Right lung (tissue), 10 donors: ENCODE measurements at places on chromosomes 13 and 19. TPM values are rescaled to one million over a fixed set of nuclear protein-coding genes. Genes with fewer than 3 reads are reported as not detected.

The MFSD12 gene
- 28.1 TPM for polyA plus RNA-seq

The DZIP1 gene
- polyA plus RNA-seq = 43.2 TPM

The JSRP1 gene
- 0.42 TPM for polyA plus RNA-seq

The PDE4C gene
- 1.3 TPM for polyA plus RNA-seq

The TJP3 gene
- 16.0 TPM for polyA plus RNA-seq

The SLC10A2 gene
- polyA plus RNA-seq = 14.1 TPM

The KBTBD7 gene
- polyA plus RNA-seq = 18.8 TPM

The TEAD2 gene
- polyA plus RNA-seq = 114 TPM

The ZNF560 gene
- polyA plus RNA-seq = 0.26 TPM

DNA sequence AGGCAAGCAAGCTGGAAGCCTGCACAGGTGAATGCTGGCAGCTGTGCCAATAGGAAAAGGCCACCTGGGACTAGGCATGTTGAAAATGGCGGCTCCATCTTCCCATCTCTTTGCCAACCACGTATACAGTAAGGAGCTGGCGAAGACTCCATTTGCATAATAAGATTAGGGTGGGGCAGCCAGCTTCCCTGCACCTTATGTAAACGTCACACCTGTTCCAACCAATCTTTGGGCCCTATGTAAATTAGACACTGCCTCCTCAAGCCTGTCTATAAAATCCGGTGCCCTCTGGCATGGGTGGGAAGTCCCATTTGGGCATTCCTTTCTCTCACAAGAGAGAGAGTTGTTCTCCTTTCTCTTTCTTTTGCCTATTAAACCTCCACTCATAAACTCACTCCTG lies 16.8 kb downstream of the ADGRE2 start:
- DNase-seq = no peak

GRCh38 chr13:49217962-49218492 lies 2.1 kb upstream of the MLNR start:
- no peak for DNase-seq

DNA sequence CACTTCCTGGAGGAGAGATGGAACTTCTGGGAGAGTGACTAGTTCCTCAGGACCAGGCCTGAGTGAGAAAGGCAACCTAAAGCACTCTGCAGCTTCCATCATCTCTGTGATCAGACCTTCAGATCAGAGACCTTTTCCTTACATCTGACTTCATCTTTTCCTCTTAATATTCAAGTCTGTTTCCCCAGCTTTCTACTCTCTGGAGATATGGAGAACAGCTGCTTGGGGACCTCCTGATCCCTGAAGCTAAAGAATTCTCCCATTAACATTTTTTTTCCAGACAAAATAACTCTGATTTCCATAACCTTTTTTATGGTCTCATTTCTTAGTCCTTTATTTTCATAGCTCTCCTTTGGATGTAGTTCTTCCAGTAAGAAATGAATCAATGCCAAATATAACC lies 133.4 kb upstream of the FNDC3A start:
- no peak for DNase-seq

DNA sequence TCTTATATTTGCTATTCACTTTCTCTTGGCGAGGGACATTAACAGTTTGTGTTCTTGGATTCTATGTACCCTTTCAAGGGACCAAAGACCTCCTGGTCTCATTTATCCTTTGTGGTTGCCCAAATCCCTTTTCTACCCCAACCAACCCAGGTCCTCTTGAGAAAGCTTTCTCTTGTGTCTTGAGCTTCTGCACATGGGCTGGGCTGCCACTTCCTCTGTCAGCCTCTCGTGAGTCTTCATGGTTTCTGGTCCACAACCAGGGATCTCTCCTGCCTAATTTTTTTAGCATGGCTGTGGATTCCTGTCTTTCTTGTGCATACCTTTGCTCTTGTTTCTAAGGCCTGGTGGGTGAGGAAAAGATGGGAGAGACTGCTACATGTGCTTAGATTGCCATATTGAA lies 14.9 kb downstream of the TIMM13 start:
- DNase-seq = no peak

GRCh38 chr19:29787281-29787680 lies 24.5 kb upstream of the CCNE1 start:
- no peak for DNase-seq

DNA sequence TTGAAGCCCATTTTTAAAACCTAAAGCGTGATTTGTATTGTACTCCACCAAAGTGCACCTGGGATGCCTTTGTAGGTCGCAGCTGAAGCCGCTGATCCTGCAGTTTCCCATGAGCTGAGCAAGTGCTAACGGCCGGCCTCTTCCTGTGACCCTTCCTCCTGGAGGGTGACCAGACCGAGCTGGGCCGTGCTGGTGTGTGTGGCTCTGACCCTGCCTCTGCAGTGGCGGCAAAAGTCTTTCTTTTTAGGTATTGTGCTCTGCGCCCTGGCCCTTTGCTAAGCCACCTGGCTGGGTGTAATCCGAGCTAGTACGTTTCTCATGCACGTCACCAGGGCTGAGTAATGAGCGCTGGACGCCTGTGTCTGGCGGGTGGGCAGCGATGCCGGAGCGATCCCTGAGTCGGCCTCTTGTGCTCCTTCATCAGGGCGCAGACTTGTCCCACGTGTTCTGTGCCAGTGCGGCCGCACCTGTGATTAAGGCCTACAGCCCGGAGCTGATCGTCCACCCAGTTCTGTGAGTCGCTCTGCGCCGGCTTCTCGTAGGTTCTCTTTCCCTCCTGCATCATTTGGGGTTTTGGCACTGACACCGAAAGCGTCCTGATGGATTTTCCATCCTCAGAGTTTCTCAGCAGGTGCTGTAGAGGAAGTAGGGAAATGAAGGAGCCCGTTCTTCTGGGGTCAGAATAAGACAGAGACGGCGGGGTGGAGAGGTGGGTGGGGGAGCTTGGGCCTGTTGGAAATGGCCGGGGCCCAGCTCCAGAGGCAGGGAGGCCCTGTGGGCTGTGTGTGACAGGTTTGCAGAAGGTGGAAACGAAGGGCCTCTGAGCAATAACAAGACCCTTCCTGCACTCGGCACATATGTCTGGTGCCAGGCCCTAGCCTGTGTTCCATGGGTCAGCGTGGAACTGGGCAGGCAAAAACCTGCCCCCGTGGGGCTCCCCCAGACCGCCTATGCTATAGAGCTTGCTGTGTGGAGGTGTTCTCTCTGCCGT lies 9.7 kb downstream of the NAXD start:
- no peak for DNase-seq

DNA sequence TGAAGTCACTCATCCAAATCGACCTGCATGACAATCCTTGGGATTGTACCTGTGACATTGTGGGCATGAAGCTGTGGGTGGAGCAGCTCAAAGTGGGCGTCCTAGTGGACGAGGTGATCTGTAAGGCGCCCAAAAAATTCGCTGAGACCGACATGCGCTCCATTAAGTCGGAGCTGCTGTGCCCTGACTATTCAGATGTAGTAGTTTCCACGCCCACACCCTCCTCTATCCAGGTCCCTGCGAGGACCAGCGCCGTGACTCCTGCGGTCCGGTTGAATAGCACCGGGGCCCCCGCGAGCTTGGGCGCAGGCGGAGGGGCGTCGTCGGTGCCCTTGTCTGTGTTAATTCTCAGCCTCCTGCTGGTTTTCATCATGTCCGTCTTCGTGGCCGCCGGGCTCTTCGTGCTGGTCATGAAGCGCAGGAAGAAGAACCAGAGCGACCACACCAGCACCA lies 5.9 kb downstream of the SLITRK5 start:
- DNase-seq = no peak

- DNase-seq = no peak
These were observed 14.6 kb downstream of the RAB3D start for GRCh38 chr19:11324748-11325389.

DNA sequence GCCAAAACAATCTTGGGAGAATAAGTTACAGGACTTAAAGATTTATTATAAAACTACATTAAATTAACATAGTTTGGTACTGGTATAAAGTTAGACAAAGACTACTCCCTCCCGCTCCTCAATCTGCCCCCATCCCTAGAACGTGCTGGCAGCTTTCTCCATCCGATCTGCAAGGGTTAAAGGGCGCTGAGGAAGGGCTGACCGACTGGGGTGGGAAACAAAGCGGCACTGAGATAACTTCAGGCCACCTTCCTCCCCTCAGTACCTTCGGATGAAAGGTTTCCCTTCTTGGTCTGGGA lies 790 bp upstream of the SUGT1 start:
- no peak for DNase-seq

DNA sequence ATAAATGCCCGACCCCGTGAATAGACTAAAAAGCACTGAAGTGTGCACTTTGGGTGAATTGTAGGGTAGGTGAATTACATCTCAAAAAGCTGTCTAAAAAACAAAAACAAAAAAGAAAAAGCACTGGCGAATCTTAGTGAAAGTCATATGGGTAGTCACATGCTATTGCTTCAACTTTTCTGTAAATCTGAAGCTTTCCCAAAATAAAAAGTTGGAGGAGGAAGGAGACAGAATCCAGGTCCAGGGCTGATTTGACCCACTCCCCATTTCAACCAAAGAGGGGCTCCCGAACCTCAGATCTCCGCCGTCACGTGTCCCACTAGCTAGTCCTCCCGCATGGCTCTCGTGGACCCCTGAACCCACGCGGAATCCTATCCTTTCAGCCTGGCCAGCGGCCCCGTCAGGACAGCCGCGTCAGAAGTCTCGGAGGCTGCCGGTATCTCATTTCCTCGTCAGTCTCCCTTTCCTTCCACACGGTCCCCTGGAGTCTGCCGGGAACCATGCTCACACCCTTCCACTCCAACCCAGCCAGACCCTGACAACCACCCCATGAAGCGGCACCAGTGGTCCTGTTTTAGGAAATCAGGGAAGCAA lies 6.1 kb downstream of the PPP1R12C start:
- DNase-seq = no peak

DNA sequence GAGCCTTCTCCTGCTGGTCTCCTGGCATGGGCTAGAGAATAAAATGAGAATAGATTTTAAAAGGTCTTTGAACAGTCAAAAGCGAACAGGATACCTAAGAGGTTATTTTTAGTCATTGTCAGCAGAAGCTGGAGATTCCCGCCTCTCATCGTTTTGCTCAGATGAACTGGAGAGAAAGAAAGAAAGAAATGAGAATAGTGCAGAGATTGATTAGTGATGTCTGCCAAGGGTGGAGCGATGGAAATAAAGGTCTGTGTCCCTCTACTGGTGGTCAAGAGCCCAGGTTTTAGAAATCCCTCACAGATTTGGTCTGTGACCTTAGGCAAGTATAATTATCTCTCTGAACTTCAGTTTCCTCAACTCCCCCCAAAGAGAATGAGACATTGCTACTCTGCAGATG lies 5.3 kb downstream of the NCAN start:
- DNase-seq = no peak

DNA sequence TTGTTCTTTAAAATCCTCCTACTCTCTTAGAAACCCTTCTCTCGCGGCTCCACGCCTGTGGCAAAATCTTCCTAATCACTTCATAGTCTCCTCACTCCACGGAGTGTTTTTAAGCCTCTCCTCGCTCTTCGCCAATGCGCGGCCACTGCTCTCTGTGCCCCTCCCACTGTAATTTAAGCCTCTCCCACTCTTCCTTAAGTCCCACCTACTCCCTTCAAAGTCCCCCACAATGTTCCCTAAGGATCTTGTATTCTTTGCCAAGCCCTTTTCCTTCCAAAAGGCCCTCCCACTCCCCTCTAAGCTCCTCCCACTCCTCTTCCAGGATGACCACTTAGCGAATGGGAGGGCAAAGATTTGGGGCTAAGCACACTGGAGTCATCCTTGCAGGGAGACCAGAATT lies 1.3 kb downstream of the FIZ1 start:
- no peak for DNase-seq

GRCh38 chr13:23514076-23514475 lies 56.1 kb upstream of the TNFRSF19 start:
- DNase-seq = no peak

- peak; percentile 68 for DNase-seq
These were observed 7.7 kb upstream of the CXCL17 start for GRCh38 chr19:42450314-42450934.

DNA sequence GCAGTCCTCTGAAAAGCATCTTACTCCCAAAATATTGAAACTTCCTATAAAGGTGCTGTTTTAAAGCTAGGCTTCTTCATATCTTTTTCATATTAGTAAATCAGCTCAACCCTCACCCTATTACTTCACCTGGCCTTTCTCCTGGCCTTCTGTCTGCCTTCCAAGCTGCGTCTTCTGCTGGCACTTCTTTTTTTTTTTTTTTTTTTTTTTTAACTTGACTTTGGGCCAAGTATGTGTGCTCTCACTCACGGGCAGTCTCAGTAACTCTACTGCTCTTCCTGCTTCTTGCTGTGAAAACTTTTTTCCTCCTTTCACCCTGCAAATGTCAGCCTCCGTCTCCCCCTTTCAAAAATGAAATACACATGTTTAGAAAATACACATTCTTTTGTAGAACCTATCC lies 41.2 kb upstream of the KCTD4 start:
- DNase-seq = peak; percentile 34

DNA sequence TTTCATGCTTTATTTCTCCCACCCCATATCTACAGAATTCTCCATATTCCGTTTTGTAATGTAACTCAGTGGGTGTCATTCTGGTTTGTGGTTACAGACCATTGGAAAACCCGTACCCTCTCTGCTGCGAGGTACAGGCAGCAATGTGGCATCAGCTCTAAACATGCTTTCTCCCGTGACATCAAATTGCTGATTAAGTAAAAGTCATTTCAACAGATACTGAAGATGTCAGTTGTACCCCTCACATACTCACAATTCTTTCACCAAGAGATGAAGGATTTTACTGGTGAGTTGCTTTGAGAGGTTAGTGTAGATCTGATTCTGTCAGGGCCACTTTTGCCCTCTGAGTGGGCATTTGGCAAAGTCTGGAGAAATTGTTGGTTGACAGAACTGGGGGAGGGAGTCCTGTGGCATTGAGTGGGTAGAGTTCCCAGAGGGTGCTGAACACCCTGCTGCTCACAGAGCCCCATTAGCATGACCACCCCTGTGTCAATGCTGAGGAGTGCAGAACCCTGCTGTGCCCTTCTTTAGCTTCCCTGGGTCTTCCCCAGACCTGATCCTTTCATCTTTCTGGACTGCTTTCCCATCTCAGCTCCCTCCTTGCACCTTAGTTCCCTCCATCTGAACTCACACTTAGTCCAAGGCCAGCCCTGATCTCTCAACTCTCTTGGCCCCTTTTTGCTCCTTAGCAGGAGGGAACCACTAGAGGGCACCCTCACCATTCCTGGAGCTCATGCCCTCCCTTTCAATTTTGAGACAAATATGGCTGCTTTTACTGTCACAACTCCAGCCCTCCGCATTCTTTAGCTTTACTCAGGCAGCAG lies 39.9 kb upstream of the CEACAM8 start:
- no peak for DNase-seq

GRCh38 chr13:50613356-50613831 lies 230.1 kb downstream of the DLEU7 start:
- DNase-seq = no peak

DNA sequence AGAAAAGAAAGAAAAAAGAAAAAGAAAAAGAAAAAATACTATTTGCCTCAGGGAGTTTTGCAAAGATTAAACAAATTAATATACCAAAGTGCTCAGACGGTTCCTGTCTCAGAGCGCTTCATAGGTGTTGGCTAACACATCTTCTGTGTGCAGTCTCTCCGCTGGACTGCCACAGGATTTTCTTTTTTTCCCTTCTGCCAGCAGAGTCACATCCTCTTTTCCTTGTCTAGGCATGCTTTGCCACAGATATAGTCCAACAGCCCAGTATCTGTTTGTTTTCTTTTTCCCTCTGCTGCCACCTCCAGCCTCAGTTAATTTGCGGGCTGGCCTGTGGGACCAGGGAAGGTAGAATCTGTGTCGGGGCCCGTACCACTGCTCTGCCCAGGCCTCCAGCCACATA lies 3.4 kb upstream of the URAD start:
- no peak for DNase-seq
